NCI-H1694 (cell line): ENCODE measurements at places on chromosomes 7 and 10.
A peak's percentile ranks its signal among the peaks of the same experiment; 100 is the strongest.

DNA sequence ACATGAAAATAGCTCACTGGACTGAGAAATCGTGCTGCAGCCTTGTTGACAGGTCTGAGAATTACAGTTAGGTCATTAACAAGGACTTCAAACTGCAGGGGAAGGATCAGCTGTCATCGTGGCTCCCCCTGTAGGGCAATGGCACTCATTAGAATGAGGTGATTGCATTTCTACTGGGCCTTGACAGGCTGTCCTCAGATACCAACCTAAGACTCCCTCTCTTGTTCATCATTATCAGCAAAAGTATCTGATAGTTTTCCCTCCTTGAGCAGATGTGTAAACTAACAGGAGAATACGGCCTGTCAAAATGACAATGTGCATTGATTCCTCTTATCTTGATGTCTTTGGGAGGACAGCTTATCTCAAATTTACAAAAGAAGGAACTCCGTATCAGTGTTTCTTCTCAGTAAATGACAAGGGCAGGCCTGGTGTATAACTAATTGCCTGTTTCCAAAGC is 648.5 kb upstream of the LRRN3 start:
- DNase-seq, result peak; percentile 44

- peak; percentile 9 for DNase-seq
These were observed 94.0 kb downstream of the SLC37A3 start for GRCh38 chr7:140304191-140304799.

- peak; percentile 63 for DNase-seq
These were observed 333.8 kb downstream of the CXCL12 start for GRCh38 chr10:44051091-44051490.

- no peak for DNase-seq
These were observed 4.7 kb upstream of the H2AZ2 start for GRCh38 chr7:44852590-44852989.

DNA sequence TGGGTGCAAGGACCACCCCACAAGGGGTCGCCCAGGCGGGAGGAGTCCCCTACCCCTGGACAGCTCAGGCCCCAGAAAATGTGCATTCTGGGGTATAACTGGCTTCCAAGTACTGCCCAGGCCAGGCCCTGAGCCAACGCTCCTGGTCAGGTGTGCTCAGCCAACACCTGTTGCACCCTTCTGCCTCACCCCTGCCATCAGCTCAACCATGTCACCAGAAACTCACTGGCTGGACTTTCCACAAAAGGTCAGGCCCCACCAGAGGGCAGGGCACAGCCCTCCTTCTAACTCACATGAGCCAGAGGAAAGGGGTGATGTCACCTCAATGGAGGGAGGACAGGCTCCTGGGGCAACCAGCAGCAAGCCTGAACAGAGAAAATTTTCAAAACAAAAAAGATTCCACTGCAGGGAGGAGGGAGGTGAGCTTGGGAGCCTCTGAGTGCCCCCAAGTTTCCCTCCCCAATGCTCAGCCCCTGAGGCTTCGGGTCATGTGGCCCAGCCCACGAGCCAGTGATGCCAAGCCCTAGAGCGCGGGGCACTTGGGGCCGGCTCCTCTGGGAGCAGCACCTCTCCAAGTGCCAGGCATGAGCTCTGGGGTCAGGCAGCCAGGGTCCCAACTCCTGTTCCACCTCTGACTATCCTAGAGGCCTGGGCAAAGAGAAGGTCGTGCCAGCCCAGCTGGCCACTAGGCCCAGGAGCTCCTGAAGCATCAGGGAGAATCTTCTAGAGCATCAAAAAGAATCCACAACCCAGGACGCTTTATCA is 2.2 kb downstream of the OGDHL start:
- DNase-seq, result no peak

GRCh38 chr7:107953265-107953923 is 49.6 kb downstream of the LAMB1 start:
- DNase-seq, result no peak

- peak; percentile 88 for DNase-seq
These were observed 9.5 kb downstream of the PHKG1 start for GRCh38 chr7:56083150-56083785.

GRCh38 chr10:43958071-43958432 is 309.4 kb upstream of the ZNF32 start:
- DNase-seq, result no peak

GRCh38 chr10:86221442-86222335 is 144.9 kb downstream of the GRID1 start:
- DNase-seq, result no peak

DNA sequence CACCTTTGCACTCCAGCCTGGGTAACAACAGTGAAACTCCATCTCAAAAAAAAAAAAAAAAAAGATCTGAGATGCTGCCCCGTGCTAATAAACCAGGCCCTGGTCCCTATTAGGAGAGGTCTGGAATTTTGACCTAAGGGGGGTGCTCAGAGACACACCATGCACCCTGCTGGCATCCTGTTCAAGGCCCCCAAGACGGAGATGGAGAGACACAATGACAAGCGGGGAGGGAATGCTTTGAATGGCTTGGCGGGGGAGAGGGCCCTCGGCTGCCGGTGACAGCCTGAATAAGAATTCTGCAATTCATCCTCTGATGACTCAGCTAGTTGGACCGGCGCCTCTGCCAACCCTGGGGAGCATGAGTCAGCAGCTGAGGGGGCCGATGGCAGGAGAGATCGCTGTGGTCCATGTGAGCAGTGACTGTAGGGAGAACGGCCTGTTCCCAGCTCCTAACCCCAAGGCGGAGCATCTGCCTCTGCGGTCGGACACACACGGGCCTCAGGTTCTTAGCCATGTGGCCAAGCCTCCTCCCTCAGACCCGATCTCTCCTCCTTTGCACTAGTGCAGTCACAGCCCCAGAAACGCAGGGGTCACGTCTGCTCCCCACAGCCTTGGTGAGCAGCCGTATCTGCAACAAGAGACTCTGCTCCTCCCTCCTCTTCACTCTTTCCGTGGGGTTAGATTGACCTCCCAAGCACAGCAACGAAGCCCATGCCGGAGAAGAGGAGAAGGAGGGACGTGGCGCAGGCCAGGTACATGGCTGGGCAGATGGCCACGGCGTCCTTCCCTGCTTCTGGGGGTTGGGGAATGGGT is 14.9 kb downstream of the TRIM56 start:
- no peak for DNase-seq

GRCh38 chr7:5216931-5217330 is 26.9 kb downstream of the WIPI2 start:
- DNase-seq, result no peak

GRCh38 chr10:81082621-81083376 is 545.1 kb downstream of the SH2D4B start:
- DNase-seq, result no peak

GRCh38 chr10:127354255-127354654 is 157.9 kb upstream of the INSYN2A start:
- no peak for DNase-seq

DNA sequence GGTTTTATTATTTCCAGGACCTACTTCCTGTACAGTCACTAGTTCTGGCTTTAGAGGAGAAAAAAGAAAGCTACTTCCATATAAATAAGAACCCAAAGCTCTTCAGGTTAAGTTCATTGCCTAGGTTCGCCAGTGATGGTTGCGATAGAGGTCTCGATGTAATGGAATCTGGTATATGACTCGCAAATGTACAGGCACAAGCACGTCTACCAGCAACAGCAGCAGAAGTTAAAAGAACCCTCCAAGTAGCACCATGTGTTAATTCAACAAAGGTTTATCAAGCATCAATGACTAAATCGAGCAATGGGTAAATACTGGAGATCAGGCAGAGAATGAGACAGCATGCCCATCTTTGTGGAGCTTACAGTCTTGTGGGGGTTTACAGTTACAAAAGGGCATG is 155.4 kb downstream of the BTAF1 start:
- no peak for DNase-seq

GRCh38 chr7:44325811-44326241 is 432 bp upstream of the CAMK2B start:
- DNase-seq, result peak; percentile 72

DNA sequence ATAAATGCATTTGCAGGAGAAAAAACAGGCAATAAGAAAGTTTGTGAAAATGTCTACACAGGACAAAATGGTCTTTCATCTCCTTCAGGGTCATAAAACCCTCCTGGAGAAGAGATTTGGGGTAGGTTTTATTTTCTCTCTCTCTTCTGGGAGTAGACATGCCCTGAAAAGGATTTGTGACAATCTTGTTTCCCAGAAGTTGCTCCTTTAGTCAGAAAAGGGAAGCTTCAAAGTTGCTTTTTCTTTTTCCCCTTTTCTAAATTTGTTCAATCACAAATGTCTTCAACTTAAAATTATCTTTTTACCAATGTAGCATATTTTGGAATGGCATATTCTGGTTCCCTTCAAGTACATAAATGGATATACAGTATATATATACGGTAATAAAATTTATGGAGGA is 9.4 kb upstream of the ANKRD22 start:
- no peak for DNase-seq

DNA sequence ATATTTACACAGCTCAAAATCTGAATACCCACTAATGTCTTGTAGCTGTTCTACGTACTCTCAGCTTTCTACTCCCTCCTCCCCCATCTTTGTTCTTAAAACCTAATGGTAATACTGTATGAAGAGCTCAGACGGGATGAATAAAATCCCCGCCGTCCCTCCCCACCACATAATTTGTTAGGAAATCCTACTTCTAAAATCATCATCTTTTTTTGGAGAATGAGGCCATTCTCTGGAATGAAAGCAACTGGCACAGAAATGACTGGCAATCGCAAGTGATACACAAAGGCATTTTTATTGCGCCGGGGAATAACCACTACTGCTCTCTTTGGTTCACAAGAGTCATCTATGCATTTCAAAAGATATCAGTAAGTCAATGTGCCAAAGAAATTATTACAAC is 27.3 kb downstream of the SLC35B4 start:
- DNase-seq, result no peak

- DNase-seq, result no peak
These were observed 8.6 kb downstream of the ZNF467 start for GRCh38 chr7:149764481-149765398.

DNA sequence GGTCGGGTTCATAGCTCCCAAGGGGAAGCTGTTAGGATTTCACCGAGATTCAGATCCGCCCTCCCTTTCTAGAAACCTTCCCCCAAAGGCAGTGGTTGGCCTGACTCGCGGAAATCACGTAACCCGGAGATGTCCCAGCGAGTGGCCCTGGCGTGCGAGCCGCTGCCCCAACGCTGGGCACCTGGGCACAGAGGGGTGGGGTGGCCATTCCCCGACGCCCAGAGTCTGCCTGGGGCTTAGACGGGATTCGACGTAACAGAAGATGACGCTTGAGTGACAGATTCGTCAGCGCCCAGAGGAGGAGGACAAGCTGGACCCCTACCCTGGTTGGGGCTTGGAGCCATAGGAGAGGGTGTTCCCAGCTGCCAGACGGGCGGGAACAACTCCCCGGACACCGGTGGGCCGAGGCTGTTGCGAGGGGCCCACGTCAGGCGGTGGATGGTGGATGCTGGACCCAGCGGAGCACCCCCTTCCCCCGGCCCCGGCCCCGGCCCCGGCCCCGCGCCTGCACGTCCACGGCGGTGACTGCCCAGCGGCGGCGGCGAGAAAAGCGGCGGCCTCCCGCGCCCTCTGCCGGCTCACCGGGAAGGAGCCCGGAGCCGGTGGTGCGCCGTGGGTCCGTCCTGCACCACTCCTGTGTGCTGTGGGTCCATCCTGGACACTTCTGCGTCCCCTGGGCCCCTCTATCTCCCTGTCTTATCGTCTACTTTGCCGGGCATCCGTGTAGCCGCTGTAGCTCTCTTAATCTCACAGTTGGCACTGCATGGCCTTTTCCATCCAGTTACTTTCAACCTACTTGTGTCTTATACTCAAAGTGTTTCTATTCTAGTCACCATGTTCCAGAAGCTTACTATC is 35.4 kb upstream of the KNDC1 start:
- no peak for DNase-seq

- no peak for DNase-seq
These were observed 64.0 kb downstream of the CACNB2 start for GRCh38 chr10:18204039-18204835.

DNA sequence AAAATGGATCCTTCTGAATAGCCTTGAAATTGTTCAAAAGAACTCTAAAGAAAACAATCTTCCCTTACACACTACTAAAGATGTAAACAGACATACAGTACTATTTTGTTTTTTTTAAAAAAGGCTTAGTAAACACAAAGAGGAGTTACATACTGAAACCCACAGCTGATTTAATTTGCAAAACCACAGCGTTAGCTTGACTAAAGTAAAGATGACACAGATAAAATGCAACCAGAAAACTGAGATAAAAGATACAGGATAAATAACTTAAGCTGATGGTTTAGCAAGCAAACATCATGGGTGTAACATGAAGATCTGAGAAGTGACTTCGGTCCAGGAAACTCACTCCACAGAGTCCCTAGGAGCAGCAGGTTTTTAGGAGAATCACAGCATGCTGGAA is 21.8 kb downstream of the PRKCQ start:
- DNase-seq, result no peak

- no peak for DNase-seq
These were observed 17.4 kb downstream of the KLHL7 start for GRCh38 chr7:23123007-23123406.

DNA sequence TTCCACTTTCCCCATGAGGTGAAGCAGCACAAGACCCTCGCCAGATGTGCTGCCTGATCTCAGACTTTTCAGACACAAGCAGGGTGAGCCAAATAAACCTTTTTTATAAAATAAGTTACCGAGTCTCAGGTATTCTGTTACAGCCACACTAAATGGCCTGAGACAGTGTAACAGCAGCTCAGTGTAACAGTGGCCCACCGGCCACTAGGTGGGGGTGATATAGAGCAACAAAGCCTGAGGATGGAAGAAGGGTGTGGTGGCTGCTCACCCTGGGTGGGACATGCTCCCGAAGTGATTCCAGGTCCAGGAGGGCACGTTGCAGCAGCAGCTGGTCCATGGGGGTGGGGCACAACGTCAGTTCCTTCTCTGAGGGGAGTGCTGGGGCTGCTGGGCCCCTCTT is 44.6 kb downstream of the BMS1 start:
- no peak for DNase-seq

DNA sequence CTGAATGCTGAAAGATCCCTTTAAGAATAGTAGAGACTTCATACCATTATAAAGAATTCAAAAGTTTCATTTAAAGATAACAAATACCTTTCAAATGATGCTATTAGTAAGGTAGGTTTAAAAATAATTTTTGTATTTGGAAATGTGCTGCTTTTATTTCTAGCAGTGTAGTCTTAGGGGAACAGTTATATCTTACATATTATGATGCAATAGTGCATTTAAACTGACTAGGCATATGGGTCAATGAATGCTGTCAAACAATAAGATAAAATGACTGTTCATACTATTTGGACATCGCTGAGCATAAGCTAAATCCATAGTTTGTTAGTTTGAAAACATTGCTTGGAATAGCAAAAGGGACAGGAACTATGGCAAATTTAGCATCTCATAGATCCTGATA is 354.8 kb upstream of the SEMA3A start:
- DNase-seq, result no peak

DNA sequence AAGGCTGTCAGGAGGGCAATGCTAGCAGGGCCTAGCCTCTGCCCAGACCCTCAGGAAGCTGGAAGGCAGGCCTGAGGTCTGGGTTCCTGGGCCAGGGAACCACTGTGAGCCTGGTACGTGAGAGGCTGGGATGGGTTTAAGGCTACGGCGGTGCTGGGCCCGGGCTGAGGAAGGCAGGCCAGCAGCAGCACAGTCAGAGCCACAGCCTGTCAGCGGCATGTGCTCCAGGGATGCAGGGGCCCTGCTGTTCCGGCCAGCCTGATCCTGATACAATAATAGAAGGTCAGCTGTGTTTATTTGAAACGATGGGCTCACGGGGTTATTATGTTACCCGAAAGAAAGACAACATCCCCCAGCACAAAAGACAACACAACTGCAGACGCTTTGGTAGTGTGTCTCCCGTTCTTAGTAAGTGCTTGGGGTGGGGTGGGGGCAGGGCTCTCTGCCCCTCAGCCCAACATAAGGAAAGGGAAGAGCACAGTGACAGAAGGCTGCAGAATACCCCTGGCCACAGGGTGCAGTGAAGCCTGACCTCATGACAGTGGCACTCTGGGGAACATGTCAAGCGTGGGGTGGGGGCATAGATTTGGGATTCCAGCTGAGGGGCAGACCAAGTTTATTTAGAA is 95.0 kb downstream of the COL13A1 start:
- no peak for DNase-seq
